ENCODE measurements at places on chromosomes 16 and 17. TPM values are rescaled to one million over a fixed set of nuclear protein-coding genes. Genes with fewer than 3 reads are reported as not detected.
A peak's percentile ranks its signal among the peaks of the same experiment; 100 is the strongest.

DNA sequence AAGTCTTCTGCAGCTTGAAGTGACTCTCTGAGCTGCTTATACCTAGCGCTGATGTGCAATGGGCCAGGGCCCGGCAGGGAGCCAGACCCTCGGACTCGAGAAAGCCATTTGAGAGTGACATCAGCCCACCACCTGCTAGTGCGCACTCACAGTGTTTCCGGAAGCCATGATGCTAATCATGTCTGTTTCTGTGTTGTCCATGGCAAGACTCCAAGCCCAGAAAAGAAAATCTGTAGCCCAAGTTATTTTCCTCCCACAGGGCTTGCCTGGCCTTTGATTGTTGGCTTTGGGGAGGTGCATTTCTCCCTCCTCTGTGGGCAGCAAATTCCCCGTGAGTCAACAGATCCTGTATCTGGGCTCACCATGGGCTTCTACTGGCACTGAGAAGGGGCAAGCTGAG is 1.8 kb upstream of the CDRT4 start:
- DNase-seq: no peak

GRCh38 chr16:49085686-49086085 is 196.0 kb downstream of the CBLN1 start:
- no peak for DNase-seq

DNA sequence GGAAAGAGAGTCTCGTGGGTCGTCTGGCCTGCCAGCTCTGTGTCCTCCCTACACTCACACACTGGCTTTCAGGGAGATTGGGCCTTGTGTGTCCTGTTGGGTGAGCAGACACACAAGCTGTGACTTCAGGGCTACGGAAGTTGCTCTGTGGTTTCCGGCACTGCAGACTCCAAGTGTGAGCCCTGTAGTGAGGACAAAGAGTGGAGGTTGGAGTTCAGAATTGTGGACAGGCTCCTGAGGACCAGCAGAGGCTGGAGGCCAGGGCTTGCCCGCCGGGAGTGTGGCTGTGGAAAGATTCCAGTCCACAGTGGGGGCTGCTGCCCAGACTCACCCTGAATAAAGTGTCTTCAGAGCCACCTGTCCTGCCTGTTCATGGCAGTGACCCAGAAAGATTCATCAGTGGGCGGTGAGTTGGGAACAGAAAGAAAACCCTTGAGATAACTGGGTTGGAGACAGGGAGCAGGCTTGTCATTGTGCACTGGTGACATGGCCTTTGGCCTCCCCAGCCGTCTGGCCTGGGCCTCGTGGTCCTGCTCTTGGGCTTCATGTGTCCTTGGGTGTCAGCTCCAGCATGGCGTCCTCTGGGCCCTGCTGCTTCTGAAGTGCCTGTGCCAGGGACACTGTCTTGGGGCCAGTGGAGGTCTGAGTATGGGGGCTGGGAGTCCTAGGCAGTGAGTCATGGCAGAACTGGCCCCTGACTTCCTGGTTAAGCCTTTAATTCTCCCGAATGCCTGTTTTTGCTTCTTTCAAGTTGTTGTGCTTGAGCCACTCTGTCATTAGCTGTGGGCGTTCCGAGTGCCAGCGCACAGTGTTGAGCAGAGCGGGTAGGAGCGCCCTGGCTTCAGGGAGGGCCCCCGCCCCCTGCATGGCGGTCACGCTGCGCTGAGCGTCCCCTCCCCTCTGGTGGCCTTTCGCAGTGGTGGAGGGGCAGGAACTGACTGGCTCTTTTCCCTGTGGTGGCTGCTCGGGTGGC is 19.9 kb upstream of the ZNF750 start:
- DNase-seq: peak; percentile 86

GRCh38 chr17:8138374-8138671 is 13.9 kb downstream of the PER1 start:
- DNase-seq: no peak

DNA sequence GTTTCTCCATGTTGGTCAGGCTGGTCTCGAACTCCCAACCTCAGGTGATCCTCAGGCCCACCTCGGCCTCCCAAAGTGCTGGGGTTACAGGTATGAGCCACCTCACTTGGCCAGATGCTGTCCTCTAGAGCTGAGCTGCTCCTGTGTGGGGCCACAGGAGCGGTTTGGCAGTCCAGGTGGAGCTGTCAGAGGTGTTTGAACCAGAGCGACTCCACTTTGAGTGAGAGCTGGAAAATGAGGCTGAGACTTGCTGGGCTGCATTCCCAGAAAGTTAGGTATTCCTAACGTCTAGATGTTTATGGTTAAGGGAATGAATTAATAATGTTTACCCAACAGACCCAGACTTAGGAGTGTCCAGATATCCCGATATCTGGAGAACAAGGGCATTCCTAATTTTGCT is 16.8 kb upstream of the PSMD7 start:
- no peak for DNase-seq

DNA sequence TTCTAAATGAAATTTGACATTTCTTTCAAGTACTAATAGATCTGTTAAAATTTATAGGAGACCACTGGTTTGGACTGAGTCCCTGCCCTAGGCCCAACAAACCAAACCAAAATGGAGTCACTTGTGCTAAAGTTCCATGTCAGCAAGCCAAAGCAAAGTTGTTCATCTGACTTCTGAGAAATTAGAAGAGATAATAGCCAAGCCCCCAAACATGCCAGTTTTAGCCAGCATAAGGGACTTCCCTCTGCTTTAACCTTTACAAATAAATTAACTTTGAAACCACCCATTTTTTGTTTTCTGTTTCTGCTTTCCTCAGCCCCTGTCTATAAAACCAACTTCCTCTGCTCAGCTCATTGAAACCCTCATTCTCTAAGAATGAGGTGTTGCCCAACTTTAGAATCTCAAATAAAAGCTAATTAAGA is 18.9 kb downstream of the CDR2 start:
- no peak for DNase-seq

- DNase-seq: no peak
These were observed 36.0 kb downstream of the ZFP90 start for GRCh38 chr16:68575082-68575481.

DNA sequence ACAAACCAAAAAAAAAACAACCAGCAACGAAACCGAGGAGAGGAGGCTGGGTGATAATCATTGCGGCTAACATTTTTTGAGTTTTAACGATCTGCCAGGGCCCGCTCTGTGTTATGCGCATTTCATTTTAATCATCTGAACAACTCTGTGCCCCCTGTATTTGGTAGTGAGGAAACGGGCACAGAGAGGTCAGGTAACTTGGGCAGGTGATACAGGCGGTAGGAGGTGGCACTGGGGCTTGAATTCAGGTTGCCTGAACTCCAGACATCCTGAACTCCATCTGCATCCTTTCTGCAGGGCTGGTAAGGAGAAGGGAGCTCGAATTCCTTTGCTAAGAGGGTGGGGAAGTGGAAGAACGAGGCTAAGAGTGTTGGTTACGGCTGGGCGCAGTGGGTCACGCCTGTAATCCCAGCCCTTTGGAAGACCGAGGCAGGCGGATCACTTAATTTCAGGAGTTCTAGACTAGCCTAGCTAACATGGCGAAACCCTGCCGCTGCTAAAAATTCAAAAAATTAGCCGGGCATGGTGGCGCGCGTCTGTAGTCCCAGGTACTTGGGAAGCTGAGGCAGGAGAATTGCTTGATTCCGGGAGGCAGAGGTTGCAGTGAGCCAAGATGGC is 1.1 kb downstream of the CLUAP1 start:
- no peak for DNase-seq

GRCh38 chr17:15340966-15341365 is 431 bp downstream of the TEKT3 start:
- DNase-seq: no peak

DNA sequence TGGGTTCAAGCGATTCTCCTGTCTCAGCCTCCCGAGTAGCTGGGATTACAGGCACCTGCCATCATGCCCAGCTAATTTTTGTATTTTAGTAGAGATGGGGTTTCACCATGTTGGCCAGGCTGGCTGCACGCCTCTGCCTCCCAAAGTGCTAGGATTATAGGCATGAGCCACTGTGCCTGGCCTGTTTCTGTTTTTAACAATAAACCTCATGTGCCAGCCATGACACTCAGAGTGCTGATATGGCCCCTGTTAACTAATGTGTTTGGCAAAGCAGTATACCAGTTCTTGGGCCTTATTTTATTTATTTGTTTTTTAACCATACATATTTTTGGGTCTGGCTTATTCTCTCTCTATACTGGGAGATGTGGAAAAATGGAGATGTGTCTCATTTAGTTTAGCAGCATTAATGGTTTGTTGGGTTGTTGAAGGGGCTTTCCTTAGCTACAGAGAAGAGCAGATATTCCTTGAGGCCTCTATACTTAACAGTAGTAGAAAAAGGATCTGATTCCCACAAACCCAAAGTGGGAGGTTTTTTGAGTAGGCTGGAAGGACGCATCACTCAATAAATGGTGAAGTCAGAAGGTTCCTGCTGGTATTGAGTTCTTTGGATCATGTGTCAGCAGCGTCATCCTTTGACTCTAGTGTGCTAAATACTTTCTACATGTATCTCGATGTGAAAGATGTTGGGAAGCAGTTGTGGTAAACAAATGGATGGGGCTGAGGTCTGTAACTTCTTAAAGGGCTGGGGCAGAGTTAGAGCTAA is 16.2 kb upstream of the CDK5R1 start:
- DNase-seq: no peak

DNA sequence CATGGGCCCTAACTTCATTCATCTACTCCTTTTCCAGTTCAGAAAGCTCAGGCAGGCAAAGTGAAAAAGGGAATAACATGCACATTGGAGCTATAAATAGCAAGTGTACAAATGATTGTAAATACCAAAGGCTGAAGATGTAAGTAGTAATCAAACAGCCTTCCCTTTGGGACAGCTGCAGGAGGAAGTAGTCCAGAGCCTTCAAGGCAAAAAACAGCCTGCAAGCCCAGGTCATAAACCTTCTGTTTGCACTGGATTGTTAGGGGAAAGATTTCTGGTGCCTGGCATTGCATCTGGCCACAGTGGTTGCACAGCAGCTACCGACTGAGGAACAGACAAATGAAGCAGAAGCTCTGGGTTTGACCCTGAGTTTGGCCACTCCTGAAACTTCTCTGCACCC is 98.6 kb upstream of the PMFBP1 start:
- no peak for DNase-seq

GRCh38 chr16:67749436-67750078 is 30.4 kb upstream of the GFOD2 start:
- DNase-seq: no peak

Gene JMJD8
- polyA plus RNA-seq: 75.1 TPM

Gene STUB1
- 133 TPM for polyA plus RNA-seq

Gene NUP85
- 82.0 TPM for polyA plus RNA-seq

Gene SLC5A11
- 7.2 TPM for polyA plus RNA-seq

Gene SHISA6
- polyA plus RNA-seq: 1.9 TPM

Gene HEATR3
- 25.2 TPM for polyA plus RNA-seq

Gene HEATR9
- polyA plus RNA-seq: 0.06 TPM

Gene HAGHL
- polyA plus RNA-seq: 4.6 TPM

Gene GOSR2
- polyA plus RNA-seq: 56.4 TPM

Gene CDR2L
- 12.0 TPM for polyA plus RNA-seq

Gene PIRT
- polyA plus RNA-seq: 0.04 TPM

Gene RAMP2
- polyA plus RNA-seq: 87.2 TPM
